ENCODE measurements at places on chromosomes 5 and 9.

- DNase-seq: no peak
Observed at GRCh38 chr9:129832982-129833381, 2.1 kb downstream of the C9orf78 start.

- no peak for DNase-seq
Observed at GRCh38 chr9:34119713-34120112, 6.8 kb downstream of the DCAF12 start.

- peak; percentile 89 for DNase-seq
Observed at GRCh38 chr9:129131300-129132145, 20.3 kb downstream of the PTPA start.

GRCh38 chr9:104107799-104108198, 13.7 kb downstream of the SMC2 start:
- DNase-seq: no peak

GRCh38 chr5:54180630-54181031, 129.7 kb downstream of the ARL15 start:
- DNase-seq: no peak

- no peak for DNase-seq
Observed at GRCh38 chr5:117889596-117889995, 1098.8 kb downstream of the DTWD2 start.

- DNase-seq: no peak
Observed at GRCh38 chr5:67118050-67118620, 78.5 kb downstream of the CD180 start.

DNA sequence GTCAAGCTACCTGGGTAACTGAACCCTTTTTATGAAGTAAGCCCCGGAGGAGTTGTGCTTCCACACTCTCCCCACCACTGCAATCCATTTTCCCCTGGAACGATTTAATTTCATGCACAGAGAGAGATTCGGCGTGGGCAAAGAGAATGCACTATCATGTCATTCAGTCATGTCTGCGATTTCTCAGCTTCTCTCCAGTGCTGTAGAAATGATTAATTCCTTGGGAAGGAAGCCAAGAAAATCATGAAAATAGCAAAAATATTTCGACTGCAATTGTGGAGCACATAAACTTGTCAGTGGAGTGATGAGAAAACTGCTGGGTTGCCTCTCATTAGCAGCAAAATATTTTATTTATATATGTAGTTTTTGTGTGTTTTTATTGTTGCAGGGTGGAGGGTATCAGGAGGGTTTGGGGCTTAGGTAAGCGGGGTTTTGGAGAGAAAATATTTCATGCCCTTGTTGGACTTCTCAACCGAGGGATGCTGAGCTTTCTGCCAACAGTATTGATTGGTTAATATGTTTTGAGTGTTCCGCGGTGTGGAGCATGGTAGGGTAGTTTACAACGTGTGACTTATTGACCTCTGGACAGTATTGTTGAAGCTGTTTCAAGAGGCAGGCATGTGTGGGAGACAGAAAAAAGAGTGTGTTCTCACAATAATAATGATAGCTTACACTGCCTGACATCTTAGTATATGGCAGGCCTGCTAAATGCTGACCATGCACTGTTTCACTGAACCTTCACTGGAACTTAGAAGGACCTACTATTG, 69.3 kb downstream of the SGCD start:
- DNase-seq: no peak

DNA sequence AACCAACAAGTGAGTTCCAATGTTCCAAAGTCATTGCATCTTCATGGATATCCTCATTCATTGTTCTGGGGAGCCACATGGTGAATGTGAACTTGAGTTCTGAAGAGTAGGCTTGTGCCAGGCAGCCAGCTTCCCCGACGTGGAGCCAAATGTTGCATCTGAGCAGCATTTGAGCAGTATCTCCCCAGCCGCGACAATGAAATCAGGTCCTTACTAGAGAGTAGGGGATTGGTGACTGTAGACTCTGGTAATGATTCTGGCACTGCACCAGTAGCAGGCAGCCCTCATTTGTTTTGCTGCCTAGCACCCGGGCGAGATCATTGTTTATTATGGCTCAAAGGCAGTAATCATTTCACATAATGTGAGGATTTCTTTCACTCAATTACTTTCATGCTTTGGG, 451.4 kb upstream of the C9orf72 start:
- DNase-seq: no peak

DNA sequence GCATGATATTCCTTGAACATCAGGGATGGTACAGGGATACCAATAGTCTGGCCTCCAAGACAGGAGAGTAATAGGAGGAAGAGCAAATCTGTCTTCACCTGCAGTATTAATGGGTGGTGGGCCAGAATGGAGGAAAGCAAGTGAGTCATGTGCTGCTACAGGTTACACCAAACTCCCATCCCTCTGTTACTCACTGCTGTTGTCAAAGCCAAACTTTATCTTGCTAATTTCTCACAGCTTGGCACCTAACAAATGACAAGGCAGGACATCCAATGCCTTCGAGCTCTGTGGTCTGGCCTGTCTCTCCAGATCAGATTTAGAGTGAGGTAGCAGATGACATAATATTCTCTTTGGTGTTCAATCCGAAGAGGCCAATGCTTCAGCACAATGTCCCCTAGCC, 26.8 kb downstream of the PLAC8L1 start:
- no peak for DNase-seq

- no peak for DNase-seq
Observed at GRCh38 chr5:158058208-158059120, 199.5 kb upstream of the CLINT1 start.

DNA sequence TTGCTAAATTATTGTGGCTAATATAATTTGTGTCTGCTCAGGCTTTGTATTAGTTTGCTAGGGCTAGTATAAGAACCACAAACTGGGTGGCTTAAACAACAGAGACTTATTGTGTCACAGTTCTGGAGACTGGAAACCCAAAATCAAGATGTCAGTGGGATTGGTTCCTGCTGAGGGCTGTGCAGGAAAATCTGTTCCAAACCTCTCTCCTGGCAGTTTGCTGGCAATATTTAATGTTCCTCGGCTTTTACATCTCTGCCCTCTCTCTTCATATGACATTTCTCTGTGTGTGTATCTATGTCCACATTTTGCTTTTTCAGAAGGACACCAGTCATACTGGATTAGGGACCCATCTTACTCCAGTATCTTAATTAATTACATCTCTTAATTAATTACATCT, 498.8 kb upstream of the CD180 start:
- DNase-seq: no peak

DNA sequence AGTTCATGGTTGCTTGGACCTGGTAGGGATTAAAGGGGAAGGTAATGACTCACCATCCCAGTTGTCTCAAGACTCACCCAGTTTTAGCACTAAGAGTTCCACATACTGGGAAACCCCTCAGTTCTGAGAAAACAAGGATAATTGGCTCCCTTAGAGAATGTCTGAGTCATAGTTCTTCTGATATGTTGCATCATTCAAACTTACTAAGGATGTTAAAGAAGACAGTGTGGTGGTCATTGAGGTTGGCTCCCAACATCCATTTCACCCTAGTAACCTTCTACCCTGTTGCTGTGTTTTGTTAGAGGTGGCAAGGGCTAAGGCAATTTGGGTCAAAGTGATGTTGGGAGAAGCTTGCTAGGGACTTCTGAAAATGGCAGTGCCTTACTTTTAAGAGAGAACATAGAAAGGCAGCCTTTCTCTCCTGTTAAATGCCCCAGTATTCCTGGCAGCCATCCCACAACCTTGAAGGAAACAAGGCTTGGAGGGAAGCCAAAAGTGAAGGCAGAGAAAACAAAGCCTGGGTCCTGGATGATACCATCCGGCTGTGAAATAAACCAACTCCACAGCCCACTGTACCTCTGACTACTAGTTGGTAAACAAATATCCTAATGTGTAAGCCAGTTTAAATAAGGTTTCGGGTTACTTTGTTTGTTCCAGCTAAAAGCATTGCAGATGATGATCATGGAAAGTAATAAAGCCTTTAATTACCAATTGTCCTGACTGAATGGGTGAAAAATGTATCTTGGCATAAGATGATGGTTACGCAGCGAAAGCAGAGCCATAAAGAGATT, 80.4 kb upstream of the ADAMTSL1 start:
- no peak for DNase-seq

Data from Right ventricle myocardium inferior (tissue), 1 donor.